ENCODE measurements at places on chromosomes 2 and 18.

GRCh38 chr2:100470898-100471514, 724 bp downstream of the NMS start:
- no peak for DNase-seq

DNA sequence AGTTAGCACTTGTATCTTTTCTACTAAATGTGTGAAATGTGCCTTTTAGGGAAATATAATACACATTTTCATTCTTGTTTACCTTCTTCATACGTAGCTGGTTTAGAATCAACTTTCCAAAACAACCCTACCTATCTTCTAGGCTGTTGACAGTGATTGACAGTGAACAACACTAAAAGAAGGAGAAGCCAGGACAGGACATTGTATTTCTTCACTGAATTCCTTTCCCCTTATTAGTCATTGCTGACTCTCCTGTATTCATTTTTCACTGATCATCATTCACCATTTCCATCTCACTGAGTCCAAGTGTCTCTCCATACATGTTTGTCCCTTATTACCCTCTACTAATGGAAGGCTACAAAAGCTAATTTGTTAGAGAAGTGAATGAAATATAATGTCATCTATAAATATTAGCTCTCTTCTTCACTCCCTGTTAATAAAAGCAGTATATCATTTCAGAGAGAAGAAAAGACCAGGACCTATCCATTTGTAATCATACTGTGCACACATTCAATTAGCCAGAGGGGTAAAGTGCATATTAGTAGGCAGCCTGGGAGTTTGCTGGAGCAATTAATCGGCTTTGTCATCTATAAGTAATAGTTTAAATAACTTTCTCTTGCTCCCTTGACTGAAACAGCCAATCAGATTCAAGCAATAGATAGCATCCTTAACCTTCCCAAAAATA, 192.5 kb upstream of the FOSL2 start:
- no peak for DNase-seq

DNA sequence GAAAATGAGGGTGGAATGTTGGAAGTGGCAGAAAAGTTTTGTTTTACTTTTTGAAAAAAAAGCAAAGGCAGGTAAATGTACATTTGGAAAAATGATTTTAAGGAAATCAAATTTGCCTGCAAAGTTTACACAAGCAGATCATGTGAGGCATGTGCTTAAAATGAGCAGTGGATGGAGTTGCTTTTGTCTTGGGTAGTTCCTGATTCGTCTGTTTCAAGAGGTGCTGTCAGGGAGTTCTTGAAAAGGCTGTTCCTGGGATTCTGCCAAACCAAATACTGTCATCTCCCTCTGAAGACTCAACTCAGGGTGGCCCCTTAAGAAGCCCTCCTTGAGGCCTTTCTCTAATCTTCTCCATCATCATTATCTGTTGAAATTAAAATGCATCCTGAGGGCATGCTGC, 59.0 kb downstream of the TACR1 start:
- no peak for DNase-seq

- peak; percentile 38 for DNase-seq
Measured at GRCh38 chr2:25822190-25823117, 55.8 kb downstream of the ASXL2 start.

DNA sequence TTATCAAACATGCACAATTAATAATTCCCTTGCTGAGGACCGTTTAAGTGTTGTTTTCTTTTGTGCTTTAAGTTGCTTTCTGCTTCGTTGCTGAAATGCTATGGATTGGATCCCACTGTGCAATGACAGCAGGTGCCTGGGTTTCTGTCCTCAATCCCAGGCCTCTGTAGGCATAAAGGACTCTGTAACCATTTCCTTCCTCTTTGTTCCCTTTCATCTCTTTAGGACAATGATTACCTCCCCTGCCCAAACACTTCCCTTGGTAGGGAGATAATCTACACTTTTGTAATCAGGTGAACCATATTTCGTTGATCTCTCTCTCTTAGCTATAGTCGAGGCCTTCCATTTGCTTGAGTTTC, 58.6 kb upstream of the LYPD6B start:
- DNase-seq: no peak

DNA sequence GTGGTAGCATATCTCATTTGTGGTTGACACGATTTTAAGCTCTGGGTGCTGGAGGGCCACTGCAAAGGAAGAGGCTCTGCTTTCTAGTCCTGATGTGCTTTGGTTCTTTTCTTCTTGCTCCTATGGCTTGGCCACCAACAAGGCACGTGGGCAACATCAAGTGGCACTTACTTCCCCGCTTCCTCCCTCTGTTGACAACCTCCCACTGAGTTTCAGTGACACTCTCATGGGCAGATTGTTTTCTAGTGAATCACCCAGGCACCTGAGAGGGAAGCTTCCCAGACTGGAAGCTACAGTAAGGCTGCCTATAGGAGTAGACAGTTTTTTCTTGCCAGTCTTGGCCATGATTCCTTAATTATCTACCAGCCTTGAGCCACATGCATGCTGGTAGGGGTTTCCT, 89.0 kb downstream of the NBAS start:
- DNase-seq: no peak

GRCh38 chr2:158192515-158193443, 91.1 kb downstream of the UPP2 start:
- DNase-seq: no peak

DNA sequence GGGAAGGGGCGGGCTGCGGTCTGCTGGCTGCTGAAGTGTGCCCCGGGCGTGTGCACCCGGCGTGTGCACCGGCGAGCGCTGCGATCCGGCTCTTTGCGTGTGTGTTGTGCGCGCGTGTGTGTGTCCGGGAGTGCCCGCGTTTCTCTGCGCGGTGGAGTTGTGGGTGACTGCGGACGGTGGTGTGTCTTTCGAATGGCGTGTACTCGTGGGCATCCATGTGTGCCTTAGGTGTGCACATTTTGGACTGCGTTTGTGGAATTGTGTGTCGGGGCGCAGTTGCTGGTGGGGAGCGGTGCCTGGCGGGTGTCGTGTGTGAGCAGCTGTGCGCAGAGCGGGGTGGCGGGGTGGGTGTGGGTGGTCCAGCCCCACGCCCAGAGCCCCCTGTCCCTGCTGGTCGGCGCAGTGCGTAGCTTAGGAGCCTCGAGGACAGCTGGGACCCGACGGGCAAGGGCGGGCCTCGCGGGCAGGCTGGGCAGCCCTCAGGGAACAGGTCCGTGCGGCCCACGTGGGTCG, 533 bp downstream of the HPCAL1 start:
- DNase-seq: no peak

GRCh38 chr2:127362971-127363370, 24.8 kb downstream of the MAP3K2 start:
- DNase-seq: no peak

GRCh38 chr2:216752855-216753505, 57.6 kb upstream of the IGFBP5 start:
- DNase-seq: no peak

DNA sequence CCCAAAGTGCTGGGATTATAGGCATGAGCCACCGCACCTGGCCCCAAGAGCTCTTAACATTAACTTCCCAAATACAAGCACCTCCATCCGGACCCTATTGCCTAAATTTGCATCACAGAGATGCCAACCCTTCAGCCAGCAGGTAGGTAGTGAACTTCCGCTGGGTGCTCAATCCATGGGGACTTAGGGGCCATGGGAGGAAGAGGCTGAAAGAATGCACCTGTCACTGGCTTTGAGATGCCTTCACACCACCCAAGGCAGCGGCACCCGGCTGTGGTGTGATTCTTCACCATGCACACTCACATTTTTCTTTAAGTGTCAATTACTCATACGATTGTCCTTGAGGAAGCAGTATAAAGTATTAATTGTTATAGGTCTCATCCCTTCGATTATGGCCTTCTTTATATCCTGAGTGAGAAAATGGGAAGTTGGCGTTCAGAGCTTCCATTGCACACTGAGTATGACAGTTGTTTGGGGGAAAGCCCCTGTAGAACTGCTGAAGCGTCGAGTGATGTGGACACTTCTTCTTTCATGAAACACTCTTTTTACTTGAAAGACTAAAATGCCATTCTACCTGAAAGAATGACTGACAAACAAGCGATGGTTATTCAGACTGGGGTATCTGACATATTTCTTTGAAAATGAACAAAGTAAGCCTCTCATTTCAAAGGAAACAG, 51.8 kb upstream of the BIN1 start:
- no peak for DNase-seq

DNA sequence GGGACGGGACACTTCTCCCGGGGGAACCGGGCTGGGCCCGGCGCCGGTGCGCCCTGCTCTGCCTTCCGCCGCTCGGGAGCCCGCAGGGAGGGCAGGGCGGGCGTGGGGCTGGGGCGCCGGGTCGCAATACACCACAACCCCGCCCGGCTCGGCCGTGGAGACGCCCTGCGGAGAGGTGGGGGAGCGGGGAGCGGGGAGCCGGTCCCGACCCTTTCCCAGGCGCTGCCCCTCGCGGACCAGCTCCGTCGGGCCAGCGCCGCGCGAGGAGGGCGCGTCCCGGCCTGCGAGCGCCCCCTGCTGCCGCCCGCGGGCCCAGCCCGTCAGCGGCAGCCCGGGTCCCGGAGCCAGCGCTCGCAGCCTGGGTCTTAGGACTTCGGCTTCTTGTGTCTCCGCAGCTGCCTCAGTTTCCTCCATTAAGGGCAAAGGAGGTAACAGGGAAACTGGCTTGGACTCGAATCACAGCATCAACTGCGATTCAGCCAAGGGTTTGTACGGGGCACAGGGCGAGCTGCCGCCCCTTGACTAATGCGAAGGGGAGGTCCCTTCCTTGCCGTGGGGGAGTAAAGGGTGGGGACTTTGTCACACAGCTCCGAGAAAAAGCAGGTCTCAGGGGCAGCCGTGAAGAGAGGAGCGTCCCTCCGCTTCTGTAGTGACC, 635 bp upstream of the ADRA2B start:
- DNase-seq: no peak

GRCh38 chr2:169315357-169315756, 47.0 kb downstream of the LRP2 start:
- no peak for DNase-seq

- DNase-seq: no peak
Measured at GRCh38 chr18:78642296-78642951, 337.2 kb upstream of the SALL3 start.
